ENCODE measurements at places on chromosomes 2 and 18. TPM values are rescaled to one million over a fixed set of nuclear protein-coding genes. Genes with fewer than 3 reads are reported as not detected.
A peak's percentile ranks its signal among the peaks of the same experiment; 100 is the strongest.

ZNF892 gene
- total RNA-seq, result 4.0 TPM

DNA sequence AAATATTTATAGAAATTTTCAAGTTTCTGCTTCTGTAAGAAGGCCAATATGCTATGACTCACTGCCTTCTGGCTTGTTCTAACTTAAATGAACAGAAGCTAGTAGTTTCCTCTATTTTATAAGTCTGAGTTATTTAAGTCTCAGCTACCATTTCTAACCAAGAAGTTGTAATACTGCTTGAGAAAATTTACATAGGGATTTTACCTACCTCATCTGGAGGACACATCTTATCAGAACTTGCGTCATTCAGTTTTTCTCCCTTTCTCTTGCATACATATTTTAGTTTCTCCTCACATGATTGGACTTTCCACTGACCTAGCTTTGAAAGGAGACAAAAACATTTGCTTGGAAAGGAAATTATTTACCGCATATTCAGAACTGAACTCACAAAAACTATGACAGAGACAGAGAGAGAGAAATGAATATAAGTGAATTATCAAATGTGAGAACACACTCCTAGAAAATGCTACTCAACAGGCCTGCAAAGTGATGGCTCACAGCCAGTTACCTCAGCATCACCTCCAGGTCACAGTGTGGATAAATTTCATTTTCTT lies 81.1 kb upstream of the CD302 start:
- no peak for DNase-seq
- H3K27ac ChIP-seq, result peak overlapping the region; percentile 91
- H3K27me3 ChIP-seq, result no peaks in the 10 kb centered on the region

DNA sequence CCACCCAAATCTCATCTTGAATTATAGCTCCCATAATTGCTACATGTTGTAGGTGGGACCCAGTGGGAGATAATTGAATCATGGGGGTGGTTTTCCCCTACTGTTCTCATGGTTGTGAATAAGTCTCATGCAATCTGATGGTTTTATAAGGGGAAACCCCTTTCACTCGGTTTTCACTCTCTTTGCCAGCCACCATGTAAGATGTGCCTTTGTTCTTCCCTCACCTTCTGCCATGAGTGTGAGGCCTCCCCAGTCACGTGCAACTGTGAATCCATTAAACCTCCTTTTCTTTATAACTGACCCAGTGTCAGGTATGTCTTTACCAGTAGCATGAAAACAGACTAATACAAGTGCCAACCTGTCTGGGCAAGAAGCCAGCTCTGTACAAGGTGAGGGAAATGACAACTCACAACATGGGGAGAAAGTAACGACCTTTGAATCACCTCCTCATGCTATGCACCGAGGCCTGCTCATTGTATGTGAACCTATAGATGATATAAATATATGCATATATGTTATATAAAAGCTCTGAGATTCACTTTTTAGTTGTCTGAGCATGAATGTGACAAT lies 162.2 kb downstream of the ALPK2 start:
- H3K27ac ChIP-seq, result no peak overlapping the region
- no peaks in the 10 kb centered on the region for H3K36me3 ChIP-seq
- H3K4me3 ChIP-seq, result no peak overlapping the region
- peaks cover 15% of the 10 kb centered on the region for H3K27me3 ChIP-seq
- no peaks in the 10 kb centered on the region for H3K4me1 ChIP-seq
- no peak for DNase-seq

ASPRV1 gene
- total RNA-seq, result 0.56 TPM

IL1R1 gene
- not detected for total RNA-seq

- H3K27ac ChIP-seq, result no peak overlapping the region
- no peaks in the 10 kb centered on the region for H3K27me3 ChIP-seq
- peaks cover 94% of the 10 kb centered on the region for H3K36me3 ChIP-seq
- H3K4me3 ChIP-seq, result no peak overlapping the region
- no peaks in the 10 kb centered on the region for H3K4me1 ChIP-seq
- no peak for DNase-seq
These were observed 20.9 kb downstream of the CD8A start for GRCh38 chr2:86769838-86770237.

DNA sequence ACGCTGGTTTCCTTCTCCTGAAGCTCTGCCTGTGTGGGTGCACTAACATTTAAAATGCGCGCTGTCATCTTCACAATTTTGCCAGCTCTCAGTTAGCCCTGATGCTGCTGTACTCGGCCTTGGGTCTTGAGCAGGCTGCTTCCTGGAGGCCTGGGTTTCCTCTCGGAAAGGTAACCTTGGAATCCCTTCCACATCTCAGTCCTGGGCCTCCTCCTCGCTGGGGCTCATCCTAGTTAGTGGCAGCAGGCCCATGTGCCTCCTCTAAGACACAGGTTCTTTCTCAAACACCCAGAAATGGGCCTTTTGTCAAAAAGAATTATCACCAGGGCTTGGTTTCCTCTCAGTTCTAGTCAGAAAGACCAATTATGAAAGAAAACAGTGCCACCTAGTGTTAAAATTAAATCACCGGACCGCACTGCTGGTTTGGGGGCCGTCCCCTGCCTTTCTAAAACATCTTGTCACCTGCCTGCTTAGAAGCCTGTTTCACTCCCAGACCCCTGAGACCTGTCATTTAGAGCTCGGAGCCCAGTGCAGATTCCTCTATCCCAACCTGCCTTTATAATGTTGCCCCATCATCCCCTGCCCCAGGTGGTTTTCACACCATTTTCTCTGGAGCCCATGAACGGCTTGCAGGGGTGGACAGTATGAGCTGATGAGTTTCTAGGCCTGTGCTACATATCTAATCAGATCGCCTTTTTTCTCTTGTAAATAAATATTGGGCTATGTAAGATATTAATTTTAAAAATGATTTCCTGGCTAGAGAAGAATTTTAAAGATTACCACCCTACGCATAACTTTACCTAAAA lies 42.4 kb downstream of the HK2 start:
- H3K36me3 ChIP-seq, result peaks cover 74% of the 10 kb centered on the region
- no peak overlapping the region for H3K4me3 ChIP-seq
- no peaks in the 10 kb centered on the region for H3K27me3 ChIP-seq
- no peaks in the 10 kb centered on the region for H3K4me1 ChIP-seq
- no peak overlapping the region for H3K27ac ChIP-seq
- peak; percentile 24 for DNase-seq

DNA sequence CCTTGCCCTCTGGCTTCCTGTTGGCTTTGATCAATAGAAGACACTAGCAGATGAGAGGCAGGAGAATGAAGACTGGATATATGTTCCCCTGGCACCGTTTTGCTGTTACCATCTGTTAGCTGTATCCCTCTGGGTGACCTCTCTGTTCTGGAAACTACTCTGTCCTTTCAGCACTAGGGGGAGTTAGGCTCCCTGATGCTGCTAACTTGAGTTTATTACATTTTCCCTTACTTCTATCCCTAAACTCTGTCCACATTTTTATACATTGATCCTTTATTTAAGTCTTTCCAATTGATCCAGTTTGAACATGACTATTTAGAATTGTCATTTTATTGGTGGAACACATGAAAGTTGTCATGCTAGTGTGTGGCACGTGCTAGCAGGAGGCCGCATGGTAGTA lies 1014.3 kb upstream of the CDH2 start:
- no peak overlapping the region for H3K27ac ChIP-seq
- H3K4me1 ChIP-seq, result no peaks in the 10 kb centered on the region
- no peaks in the 10 kb centered on the region for H3K36me3 ChIP-seq
- no peak overlapping the region for H3K4me3 ChIP-seq

Data from activated B cell treated with CpG ODN at 0.5 μM for 24 hours (primary cell).